Ovary (tissue), 10 donors: ENCODE measurements at places on chromosomes 5 and 9. TPM values are rescaled to one million over a fixed set of nuclear protein-coding genes. Genes with fewer than 3 reads are reported as not detected.

- no peak for DNase-seq
Measured at GRCh38 chr5:80837679-80838078, 122.5 kb upstream of the RASGRF2 start.

GRCh38 chr5:142012186-142012785, 541 bp downstream of the GNPDA1 start:
- peak; percentile 50 for DNase-seq

DNA sequence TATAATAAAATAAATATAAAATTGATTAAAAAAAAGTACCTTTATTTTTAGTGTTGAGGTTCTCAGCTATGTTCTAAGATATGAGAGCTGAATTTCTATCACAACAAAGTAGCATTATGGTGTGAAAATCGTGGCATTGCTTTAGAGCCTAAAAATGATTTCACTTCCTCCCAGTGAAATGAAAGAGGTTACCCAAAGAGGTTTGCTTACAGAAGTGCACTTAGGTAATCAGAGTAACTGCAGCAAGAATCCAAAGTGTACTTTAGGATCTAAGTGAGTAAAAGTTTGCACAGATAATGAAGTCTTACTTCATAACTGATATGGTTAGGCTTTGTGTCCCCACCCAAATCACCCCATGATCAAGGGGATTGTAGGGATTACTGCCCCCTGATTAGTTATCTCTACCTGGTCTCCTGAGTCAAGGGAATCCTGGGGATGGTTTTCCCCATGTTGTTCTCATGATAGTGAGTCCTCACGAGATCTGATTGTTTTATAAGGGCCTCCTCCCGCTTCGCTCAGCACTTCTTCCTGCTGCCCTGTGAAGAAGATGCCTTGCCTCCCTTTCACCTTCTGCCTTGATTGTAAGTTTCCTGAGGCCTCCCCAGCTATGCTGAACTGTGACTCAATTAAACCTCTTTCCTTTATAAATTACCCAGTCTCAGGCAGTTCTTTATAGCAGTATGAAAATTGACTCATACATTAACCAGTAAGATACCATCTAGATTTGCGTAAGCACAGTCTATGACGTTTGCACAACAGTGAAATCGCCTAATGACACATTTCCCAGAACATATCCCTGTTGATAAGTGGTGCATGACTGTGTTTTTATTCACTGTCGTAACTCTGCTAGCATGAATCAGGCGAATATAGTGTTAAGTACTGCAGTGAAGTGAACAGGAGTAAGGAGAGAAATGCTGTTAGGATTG, 40.3 kb upstream of the LRRC70 start:
- DNase-seq = no peak

- no peak for DNase-seq
Measured at GRCh38 chr5:89343666-89344065, 460.7 kb upstream of the MEF2C start.

- no peak for DNase-seq
Measured at GRCh38 chr5:43312699-43313034, 545 bp downstream of the HMGCS1 start.

Gene ADGRD2
- total RNA-seq = not detected

Gene EIF4EBP3
- total RNA-seq = 13.3 TPM

Gene WNT8A
- not detected for total RNA-seq

Gene NEUROG1
- total RNA-seq = not detected
